ENCODE measurements at places on chromosomes 12 and 14. TPM values are rescaled to one million over a fixed set of nuclear protein-coding genes. Genes with fewer than 3 reads are reported as not detected.
A peak's percentile ranks its signal among the peaks of the same experiment; 100 is the strongest.

DNA sequence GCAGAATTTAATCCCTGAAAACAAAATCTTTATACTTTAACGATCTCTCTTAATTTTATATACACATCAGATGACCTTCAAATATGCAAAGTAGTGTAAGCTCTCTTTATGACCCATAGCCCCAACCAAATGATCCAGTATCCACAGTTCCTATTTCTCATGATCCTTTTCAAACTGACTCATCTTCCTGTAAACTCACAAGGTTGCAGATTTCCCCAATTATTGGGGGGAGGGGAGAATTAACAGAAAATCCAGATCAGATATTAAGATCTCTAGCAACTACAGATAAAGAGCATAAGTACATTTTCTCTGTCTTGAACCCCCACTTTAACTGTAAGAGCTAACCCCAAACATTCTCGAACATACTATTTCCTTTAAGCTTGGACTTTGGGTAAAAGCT, 12.5 kb downstream of the GNS start:
- no peak overlapping the region for H3K4me3 ChIP-seq
- H3K4me1 ChIP-seq = no peaks in the 10 kb centered on the region
- no peak for DNase-seq
- no peaks in the 10 kb centered on the region for H3K27me3 ChIP-seq
- H3K27ac ChIP-seq = no peak overlapping the region
- peaks cover 46% of the 10 kb centered on the region for H3K36me3 ChIP-seq

GRCh38 chr12:39990122-39991101, 115.5 kb downstream of the SLC2A13 start:
- no peak overlapping the region for H3K4me3 ChIP-seq
- no peak overlapping the region for H3K27ac ChIP-seq
- no peaks in the 10 kb centered on the region for H3K4me1 ChIP-seq
- no peak for DNase-seq

GRCh38 chr14:103887170-103887501, 39.8 kb upstream of the PPP1R13B start:
- H3K4me1 ChIP-seq = peaks cover 16% of the 10 kb centered on the region
- DNase-seq = no peak
- no peaks in the 10 kb centered on the region for H3K36me3 ChIP-seq
- no peak overlapping the region for H3K4me3 ChIP-seq
- H3K27me3 ChIP-seq = no peaks in the 10 kb centered on the region

GRCh38 chr14:64563696-64564095, 13.9 kb downstream of the PPP1R36 start:
- DNase-seq = no peak
- no peaks in the 10 kb centered on the region for H3K36me3 ChIP-seq
- peaks cover 7% of the 10 kb centered on the region for H3K4me1 ChIP-seq
- H3K27me3 ChIP-seq = no peaks in the 10 kb centered on the region
- no peak overlapping the region for H3K27ac ChIP-seq

DNA sequence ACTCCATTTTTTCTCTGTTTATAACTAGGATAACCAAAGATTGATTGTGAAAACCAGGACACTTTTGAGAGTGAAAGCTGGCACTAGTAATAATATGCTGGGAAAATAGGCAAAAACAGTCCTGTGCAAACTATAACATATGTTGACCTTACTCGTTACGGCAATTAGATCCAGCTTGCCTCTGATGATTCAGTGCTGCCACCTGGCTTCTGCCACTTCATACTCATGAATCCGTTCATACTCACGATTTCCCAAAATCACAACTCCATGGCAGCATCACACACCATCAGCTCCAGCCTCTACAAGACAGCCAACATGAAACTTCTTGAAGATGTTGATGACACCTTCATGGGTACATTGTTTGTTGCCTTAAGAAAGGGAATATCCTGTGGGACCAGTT, 49.1 kb upstream of the CAND1 start:
- no peaks in the 10 kb centered on the region for H3K4me1 ChIP-seq
- DNase-seq = no peak
- no peaks in the 10 kb centered on the region for H3K27me3 ChIP-seq
- no peak overlapping the region for H3K4me3 ChIP-seq
- H3K27ac ChIP-seq = no peak overlapping the region

- no peaks in the 10 kb centered on the region for H3K27me3 ChIP-seq
- peak overlapping the region; percentile 81 for H3K27ac ChIP-seq
- H3K36me3 ChIP-seq = peaks cover 41% of the 10 kb centered on the region
- DNase-seq = no peak
- peaks cover 91% of the 10 kb centered on the region for H3K4me1 ChIP-seq
These were observed 3.3 kb upstream of the P3H3 start for GRCh38 chr12:6824901-6825381.

DNA sequence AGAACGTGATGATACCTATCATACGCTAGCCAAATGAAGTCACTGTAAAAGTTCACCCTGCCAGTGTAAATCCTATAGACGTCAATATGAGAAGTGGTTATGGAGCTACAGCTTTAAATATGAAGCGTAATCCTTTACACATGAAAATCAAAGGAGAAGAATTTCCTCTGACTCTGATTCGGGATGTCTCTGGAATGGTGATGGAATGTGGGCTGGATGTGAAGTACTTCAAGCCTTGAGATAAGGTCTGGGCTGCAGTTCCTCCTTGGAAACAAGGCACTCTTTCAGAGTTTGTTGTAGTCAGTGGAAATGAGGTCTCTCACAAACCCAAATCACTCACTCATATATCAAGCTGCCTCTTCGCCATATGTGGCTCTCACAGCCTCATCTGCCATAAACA, 53.1 kb upstream of the NAP1L1 start:
- H3K4me1 ChIP-seq = no peaks in the 10 kb centered on the region
- DNase-seq = no peak
- H3K36me3 ChIP-seq = no peaks in the 10 kb centered on the region
- no peak overlapping the region for H3K4me3 ChIP-seq
- H3K27ac ChIP-seq = no peak overlapping the region
- H3K27me3 ChIP-seq = no peaks in the 10 kb centered on the region

DNA sequence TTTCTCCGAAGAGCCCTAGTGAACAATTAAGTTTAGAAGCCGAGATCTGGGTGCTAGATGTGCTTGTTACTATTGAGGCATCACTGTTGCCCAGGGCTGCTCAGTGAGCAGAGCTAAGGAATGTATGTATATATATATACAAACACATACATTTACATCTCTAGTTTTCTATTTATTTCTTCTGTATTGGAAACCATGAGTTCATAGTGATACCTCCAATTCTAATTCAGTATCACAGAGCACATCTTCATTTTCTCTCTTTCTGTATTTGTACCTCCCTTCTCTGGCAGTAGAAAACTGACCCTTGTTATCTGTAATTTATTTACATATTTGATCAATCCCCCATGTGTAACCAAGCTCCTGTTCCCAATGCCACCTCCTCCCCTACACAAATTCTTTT, 40.7 kb upstream of the FUT8 start:
- H3K36me3 ChIP-seq = no peaks in the 10 kb centered on the region
- DNase-seq = no peak
- no peak overlapping the region for H3K27ac ChIP-seq
- no peak overlapping the region for H3K4me3 ChIP-seq
- no peaks in the 10 kb centered on the region for H3K27me3 ChIP-seq

GRCh38 chr12:109446869-109447268, 30.2 kb downstream of the KCTD10 start:
- no peak for DNase-seq
- no peak overlapping the region for H3K4me3 ChIP-seq
- peaks cover 36% of the 10 kb centered on the region for H3K36me3 ChIP-seq
- H3K4me1 ChIP-seq = peaks cover 3% of the 10 kb centered on the region
- no peaks in the 10 kb centered on the region for H3K27me3 ChIP-seq

DNA sequence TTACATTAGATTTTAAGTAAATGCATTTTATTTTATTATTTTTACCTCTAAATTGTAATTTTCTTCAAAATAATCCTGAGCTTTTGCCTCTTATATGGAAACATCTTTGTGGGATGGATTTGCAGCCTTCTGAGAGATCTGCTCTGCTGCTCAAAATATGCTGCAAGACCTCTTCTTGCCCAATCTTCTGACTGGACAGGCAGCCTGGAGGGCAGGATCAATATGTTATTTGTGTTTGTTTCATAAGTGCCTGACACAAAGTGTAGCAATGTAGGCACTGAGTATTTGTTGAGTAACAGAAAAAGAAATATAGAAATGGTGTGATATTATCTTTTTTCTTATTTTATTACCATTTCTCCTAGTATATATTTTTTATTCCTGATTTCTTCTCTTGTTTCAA, 1106.9 kb downstream of the TMTC2 start:
- H3K4me1 ChIP-seq = no peaks in the 10 kb centered on the region
- DNase-seq = no peak
- H3K4me3 ChIP-seq = no peak overlapping the region
- H3K36me3 ChIP-seq = no peaks in the 10 kb centered on the region
- H3K27ac ChIP-seq = no peak overlapping the region

The TAS2R13 gene
- 10.9 TPM for total RNA-seq

The OSBPL8 gene
- total RNA-seq = 149 TPM

The KRT4 gene
- total RNA-seq = not detected

The KRT74 gene
- not detected for total RNA-seq

Data from spinal cord (tissue), 10 donors.